ENCODE measurements at places on chromosomes 5 and 9.

DNA sequence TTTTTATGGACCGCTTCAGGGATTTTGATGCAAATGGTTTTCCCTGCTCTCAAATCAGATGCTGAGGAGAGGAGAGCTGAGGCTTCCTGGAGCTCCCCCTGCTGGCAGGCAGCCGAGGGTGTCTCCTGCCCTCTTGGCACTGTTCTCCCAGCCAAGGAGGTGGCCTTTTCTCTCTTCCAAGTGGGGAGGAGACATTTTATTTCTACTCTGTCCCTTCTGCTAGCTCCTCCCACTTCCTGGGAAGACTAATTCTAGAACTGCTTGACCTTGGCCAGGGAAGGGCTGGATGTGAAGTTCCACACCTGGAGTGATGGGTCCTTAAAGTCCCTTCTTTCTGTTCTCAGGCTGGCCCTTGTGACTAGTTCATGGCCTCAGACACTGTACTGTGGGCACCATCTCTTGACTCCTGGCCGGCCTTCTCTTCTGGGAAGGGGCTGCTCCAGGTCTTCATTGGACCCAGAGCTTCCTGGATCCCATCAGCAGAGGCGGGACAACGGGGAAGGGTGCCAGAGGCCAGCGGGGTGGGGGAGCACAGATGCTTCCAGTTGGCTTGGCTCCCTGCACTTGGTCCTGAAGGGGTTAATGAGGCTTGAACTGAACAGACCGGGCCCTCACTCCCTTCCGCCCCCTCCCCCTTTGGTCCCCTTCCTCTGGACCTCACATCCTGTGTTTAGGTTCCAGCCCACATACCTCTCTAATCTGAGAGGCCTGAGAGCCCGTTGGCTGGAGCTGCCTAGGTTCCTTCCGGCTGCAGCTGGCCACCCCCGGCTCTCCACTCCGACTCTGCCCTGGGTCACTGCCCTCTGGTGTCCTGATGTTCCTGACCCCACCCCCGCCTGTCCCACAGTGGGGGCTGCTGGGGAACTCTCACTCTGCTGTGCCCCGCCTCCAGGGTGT, 32.1 kb downstream of the PTPA start:
- peak overlapping the region; percentile 74 for H3K4me3 ChIP-seq
- H3K27me3 ChIP-seq: no peaks in the 10 kb centered on the region
- peaks cover 6% of the 10 kb centered on the region for H3K36me3 ChIP-seq
- H3K4me1 ChIP-seq: peaks cover 38% of the 10 kb centered on the region
- H3K27ac ChIP-seq: peak overlapping the region; percentile 87

GRCh38 chr5:136802383-136802782, 437.0 kb upstream of the TRPC7 start:
- no peak overlapping the region for H3K27ac ChIP-seq
- no peak for DNase-seq
- no peak overlapping the region for H3K4me3 ChIP-seq
- peaks cover 14% of the 10 kb centered on the region for H3K27me3 ChIP-seq
- H3K4me1 ChIP-seq: no peaks in the 10 kb centered on the region

- peaks cover 7% of the 10 kb centered on the region for H3K36me3 ChIP-seq
- no peak overlapping the region for H3K27ac ChIP-seq
- H3K4me3 ChIP-seq: no peak overlapping the region
These were observed 24.6 kb downstream of the TRAF2 start for GRCh38 chr9:136910901-136911245.

DNA sequence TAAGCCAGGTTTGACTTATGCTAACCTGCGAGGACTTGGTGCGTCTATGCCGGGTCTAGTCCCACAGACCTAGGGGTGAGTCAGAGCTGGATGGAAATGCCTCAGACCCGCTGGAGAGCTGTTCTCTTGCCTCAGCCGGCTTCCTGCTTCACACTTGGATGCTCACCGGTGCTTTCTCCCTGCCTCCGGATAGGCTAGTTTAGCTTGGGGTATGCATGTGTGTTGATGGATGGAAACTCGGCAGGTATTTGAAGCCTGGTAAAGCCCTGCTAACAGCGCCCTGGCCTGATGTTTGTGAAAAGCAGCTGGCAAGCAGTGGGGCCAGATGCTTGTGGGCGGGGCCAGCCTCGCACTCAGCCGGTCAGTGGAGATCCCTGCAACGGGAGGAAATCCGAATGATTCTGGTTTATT, 29.3 kb downstream of the PRRC2B start:
- peaks cover 46% of the 10 kb centered on the region for H3K4me1 ChIP-seq
- peak overlapping the region; percentile 68 for H3K4me3 ChIP-seq
- peaks cover 7% of the 10 kb centered on the region for H3K36me3 ChIP-seq
- no peak for DNase-seq

- H3K27me3 ChIP-seq: no peaks in the 10 kb centered on the region
- no peak for DNase-seq
- no peaks in the 10 kb centered on the region for H3K4me1 ChIP-seq
These were observed 153.6 kb downstream of the TMC1 start for GRCh38 chr9:72674961-72675360.

DNA sequence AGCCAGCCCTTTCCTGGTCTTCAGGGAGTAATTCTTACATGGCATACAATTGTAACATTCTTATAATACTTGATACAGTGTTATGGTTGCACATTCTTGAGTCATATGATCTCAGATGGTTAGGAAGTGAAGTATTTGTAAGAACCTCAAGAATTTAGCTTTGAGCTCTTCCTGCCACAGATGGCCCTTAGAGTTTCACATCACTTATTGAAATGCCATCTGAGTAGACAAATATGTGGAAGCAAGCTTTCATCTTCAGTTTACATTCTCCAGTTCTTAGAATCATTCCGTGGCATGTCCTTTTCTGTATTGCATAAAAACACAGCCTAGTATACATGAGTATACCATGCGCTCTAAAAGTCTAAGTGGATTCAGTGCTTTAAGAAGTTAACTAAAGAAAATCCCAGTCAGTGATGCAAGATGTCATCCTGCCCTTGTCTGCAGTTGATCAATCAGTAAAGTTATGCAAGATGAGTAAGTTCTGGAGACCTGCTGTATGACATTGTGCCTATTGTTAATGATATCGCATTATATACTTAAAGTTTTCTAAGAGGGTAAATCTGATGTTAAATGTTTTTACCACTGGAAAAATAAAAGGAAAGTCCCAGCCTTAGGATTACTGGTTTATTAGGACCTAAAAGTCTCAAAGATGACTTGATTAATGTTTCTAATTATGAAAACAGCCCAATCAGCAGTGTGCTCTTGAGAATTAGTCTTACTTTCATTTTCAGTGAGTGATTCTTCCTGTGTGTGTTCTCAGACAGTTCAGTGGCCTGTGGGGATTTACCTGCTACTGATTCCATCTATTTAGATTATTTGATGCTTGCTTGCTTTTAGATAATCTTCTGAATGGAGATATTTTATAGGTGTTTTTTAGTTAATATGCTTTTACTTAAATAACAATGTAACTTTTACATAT, 29.4 kb downstream of the RHOBTB3 start:
- H3K27me3 ChIP-seq: no peaks in the 10 kb centered on the region
- no peak for DNase-seq
- peaks cover 22% of the 10 kb centered on the region for H3K4me1 ChIP-seq

- DNase-seq: no peak
- H3K27me3 ChIP-seq: no peaks in the 10 kb centered on the region
- H3K4me1 ChIP-seq: peaks cover 3% of the 10 kb centered on the region
- H3K36me3 ChIP-seq: no peaks in the 10 kb centered on the region
- H3K4me3 ChIP-seq: no peak overlapping the region
These were observed 893 bp upstream of the SH2D3C start for GRCh38 chr9:127779136-127779981.

DNA sequence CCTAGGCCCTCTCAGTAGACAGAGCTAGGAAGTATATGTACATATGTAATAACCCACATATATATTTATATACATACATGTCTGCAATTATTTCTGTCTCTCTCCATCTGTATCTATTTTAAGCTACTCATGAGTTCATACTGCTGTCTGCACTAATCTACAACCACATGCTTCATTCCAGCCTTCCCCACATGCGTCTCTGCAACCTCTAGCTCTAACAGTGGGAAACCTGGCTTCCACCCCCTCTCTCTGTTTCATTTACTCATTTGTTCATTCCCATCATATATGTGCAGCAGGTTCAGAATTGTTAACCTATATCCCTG, 23.3 kb downstream of the DCANP1 start:
- no peak for DNase-seq
- no peak overlapping the region for H3K27ac ChIP-seq
- H3K36me3 ChIP-seq: no peaks in the 10 kb centered on the region
- no peak overlapping the region for H3K4me3 ChIP-seq

DNA sequence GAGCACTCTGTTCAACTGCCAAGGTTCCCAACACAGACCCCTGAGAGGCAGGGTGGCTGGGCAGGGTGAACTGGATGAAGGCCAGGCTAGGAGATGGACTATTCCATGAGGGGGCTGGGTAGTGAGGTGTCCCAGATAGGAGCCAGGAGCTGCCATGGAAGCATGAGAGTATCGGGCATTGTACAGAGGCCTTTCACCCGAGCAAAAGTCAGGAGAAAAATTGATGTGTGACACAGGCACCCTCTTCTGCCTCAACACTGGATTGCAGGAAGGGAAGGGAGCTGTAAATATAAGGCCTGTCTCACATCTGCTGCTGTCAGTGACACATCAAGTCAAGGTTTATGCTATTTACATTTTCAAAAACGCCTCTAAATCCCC, 74.6 kb downstream of the UBAP1 start:
- H3K27me3 ChIP-seq: no peaks in the 10 kb centered on the region
- H3K4me3 ChIP-seq: no peak overlapping the region
- peak overlapping the region; percentile 65 for H3K27ac ChIP-seq

DNA sequence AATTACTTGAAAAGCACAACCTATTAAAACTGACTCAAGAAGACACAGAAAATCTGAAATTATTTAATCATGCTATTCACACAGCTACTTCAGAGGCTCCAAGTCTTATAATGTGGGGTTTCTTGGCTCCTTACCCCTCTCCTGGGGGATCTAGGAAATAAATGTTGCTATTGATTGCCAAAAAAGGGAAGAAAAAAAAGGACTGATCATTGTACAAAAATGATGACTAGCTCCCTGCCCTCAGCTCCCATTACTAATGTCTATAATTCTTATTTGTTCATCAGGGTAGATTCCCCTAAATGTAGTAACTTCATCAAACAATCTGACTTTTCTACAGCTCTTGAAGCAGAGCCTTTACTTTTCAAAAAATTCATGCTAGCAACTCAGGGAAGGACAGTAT, 3.3 kb upstream of the SMC5 start:
- peak overlapping the region; percentile 86 for H3K27ac ChIP-seq
- DNase-seq: no peak
- H3K4me1 ChIP-seq: peaks cover 52% of the 10 kb centered on the region
- peaks cover 7% of the 10 kb centered on the region for H3K36me3 ChIP-seq
- H3K4me3 ChIP-seq: peak overlapping the region; percentile 74
- H3K27me3 ChIP-seq: no peaks in the 10 kb centered on the region

DNA sequence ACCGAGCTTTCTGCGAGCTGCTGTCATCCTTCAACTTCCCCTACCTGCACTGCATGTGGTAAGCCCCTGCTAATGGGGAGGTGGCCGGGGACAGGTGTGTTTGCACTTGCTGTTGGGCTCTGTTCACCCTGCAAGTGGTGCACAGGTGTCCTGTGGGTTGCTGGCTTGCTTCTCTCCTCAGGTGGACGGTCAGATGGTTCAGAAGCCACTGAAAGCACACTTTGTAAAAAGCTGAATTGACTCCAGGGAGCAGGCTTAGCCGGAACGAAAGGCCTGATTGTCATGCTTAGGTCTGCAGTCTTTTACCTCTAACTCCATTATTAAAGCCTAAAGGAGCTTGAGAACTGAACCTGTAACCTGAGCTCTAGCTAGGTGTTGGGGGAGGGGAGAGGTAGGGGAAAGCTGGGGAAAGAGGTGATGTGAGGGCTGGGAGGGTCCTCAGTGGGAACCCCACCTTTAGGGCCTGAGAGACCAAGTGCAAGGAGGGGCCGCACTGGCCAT, 37.6 kb downstream of the ACER2 start:
- no peak overlapping the region for H3K27ac ChIP-seq
- DNase-seq: no peak
- H3K27me3 ChIP-seq: no peaks in the 10 kb centered on the region
- H3K4me3 ChIP-seq: no peak overlapping the region
- no peaks in the 10 kb centered on the region for H3K4me1 ChIP-seq

DNA sequence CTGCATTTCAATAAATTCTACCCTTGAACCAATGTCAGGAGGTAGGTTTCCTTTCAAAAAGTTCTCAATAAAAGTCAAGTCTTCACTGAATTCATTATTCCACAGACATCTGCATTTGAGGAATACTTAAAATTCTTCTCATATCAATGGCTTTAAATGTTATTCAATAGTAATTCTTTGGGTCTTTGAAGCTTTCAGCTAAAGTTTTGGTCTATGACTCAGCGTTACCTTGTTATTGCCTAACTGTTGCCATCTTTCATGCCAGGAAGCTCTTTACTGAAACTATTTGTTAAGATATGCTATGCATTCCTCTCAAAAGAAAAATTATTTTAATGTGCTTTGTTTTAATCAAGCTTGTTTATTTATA, 170.5 kb downstream of the NNT start:
- H3K27ac ChIP-seq: peak overlapping the region; percentile 87
- no peak for DNase-seq
- H3K27me3 ChIP-seq: no peaks in the 10 kb centered on the region
- H3K4me3 ChIP-seq: no peak overlapping the region

DNA sequence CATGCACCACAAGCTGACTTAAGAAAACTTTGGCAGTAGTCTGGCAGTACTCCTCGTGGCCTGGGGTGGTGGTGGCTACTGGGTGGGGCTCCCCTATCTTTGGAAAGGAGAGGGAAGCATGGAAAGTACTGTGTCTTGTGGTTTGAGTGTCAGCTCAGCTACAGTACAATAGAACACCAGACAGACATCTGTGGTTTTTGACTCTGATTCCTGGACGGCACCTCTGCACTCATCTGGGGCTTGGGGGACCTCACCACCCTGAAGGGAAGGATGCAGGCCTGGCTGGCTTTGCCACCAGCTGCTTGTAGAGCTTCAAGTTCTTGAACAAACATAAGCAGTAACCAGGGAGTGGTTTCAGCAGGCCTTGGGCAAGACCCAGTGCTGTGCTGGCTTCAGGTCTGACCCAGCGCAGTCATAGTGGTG, 40.6 kb downstream of the TNFSF8 start:
- DNase-seq: no peak
- no peaks in the 10 kb centered on the region for H3K36me3 ChIP-seq
- H3K27ac ChIP-seq: no peak overlapping the region
- H3K4me3 ChIP-seq: no peak overlapping the region

DNA sequence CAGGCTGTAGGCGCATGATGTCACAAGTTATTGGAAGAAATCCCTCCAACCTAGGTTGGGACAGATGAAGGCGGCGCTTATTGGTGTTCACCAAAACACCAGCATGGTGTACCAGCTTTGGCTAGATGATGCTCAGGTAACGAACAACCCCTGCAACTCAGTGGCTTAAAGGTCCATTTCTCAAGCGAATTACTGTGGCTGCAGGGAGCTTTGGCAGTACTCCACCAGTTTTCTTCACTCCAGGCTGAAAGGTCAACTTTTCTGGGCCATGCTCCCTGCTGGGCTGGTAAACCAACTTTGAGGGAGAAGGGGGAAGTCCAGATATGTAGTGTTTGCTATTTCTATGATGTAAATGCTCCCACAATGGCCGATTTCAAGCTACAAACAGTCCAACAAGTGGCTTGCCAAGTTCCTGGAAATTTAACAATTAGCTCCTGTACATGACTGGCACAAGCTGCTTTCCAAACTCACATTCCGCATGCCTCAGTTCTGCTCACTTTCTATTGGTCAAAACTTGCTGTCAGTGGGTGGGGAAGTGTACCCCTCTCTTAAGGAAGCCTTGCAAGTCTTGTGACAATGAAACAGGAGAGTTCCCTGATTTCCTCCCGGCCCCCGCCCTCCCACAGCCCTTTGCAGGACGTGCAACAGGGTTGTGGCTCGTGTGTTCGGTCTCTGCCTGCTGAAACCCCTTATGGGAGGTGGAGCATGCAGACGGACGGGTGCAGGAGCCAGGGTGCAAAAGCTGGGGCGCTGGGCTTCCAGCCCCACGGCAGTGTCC, 588 bp upstream of the ZBED3 start:
- H3K27me3 ChIP-seq: no peaks in the 10 kb centered on the region
- no peak for DNase-seq
- peak overlapping the region; percentile 96 for H3K27ac ChIP-seq
- H3K36me3 ChIP-seq: peaks cover 27% of the 10 kb centered on the region
